Fibroblast of the aortic adventitia (primary cell): ENCODE measurements at places on chromosomes 13 and 19. TPM values are rescaled to one million over a fixed set of nuclear protein-coding genes. Genes with fewer than 3 reads are reported as not detected.

DNA sequence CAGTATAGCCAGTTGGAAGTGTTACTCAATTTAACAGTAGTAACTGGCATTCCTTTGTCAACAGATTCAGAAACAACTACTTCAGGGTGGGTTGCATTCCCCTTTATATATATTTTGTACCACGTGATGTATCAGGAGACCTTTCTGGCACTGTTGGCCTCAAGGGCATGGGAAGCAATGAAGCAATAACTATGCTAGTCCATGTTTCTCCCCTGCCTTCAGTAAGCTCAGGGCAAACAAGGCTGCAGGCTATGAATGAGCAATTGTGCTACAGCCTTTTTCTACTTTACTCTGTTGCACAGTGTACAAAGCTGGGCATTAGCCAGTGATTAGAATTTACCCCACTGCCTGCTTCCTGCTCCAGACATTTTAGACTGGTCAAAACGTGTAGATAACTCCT, 348.8 kb downstream of the GPC5 start:
- no peak for DNase-seq

GRCh38 chr13:35140321-35140720, 198.3 kb downstream of the NBEA start:
- DNase-seq, result no peak

- DNase-seq, result peak; percentile 11
These were observed 33.5 kb downstream of the CNMD start for GRCh38 chr13:52706081-52706480.

SOHLH2 gene
- 1.6 and 1.7 TPM in 2 replicates for total RNA-seq

- peak; percentile 62 for DNase-seq
These were observed 122.2 kb downstream of the KDM4B start for GRCh38 chr19:5091018-5091683.

PTGER1 gene
- 1.9 and 3.4 TPM in 2 replicates for total RNA-seq

ITGBL1 gene
- total RNA-seq, result 167 and 301 TPM in 2 replicates

DNA sequence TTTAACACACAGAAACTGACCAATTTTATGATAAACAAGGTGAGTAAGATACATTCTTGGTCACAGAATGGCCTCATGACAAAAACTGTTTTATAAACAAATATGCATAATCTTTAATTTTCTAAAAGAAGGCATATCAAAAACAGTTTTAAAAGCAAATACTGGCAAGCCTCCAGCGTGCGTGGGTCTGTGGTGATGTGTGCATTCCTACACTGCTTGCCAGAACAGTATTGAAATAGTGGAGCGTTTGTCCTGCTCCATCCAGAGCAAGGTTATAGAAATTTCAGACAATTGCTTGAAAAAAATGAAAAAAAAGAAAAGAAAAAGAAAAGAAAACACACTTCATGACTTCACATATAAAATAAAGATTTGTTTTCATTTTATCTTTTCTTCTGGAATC, 140.9 kb downstream of the MZT1 start:
- DNase-seq, result no peak

HCN2 gene
- total RNA-seq, result 0.08 and 0.63 TPM in 2 replicates

CRB3 gene
- total RNA-seq, result not detected in 2 replicates

DNA sequence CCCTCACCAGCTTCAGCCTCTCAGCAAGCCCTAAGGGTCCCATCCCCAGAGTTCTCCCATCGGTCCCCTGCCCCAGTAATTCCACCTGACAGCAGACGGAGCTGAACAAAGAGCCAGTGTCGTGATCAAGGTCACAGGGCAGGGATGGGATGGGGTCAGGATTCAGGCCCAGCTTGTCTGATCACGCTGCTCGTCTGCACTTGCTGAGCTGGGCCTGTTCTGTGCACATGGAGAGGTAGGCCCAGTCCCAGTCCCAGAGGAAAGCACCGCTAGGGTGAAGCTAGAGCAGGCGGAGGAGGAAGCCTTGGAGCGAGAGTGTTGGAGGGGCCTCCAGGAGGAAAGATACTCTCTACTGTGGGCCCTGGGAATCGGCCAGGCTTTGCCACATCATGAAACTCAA, 7.1 kb upstream of the RBM42 start:
- no peak for DNase-seq

DHDH gene
- not detected in 2 replicates for total RNA-seq

GRCh38 chr13:76783798-76784197, 102.4 kb downstream of the KCTD12 start:
- DNase-seq, result no peak

DNA sequence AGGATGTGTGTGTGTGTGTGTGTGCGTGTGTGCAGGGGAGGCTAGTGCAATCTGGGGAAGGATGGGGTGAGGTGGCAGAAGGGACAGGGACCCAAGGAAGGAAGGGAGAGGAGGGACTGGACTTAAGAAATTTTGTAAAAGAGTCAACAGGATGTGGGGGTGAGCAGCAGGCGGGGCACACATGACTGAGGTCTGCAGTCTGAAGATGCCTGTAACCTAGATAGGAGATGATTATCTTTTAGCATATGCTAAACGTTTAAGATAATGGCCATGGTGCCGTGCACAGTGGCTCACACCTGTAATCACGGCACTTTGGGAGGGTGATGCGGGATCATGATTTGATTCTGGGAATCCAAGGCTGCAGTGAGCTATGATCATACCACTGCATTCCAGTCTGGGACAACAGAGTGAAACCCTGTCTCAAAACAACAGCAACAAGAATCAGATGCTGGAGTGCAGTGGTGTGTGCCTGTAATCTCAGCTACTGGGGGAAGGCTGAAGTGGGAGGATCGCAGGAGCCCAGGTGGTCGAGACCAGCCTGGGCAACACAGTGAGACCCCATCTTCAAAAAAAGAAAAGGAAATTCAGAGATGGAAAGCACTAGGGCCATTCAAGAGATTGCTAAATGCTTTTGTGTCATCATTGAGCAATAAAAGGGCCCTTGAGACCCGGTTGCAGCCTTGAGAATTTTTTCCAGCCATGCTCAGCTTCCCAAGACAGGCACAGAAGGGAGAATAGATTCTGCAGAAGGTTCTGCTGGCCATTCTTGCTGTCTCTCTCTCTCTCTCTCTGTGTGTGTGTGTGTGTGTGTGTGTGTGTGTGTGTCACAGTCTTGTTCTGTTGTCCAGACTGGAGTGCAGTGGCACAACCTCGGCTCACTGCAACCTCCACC, 3.8 kb upstream of the ZNF414 start:
- peak; percentile 61 for DNase-seq

- no peak for DNase-seq
These were observed 142.1 kb upstream of the VSTM2B start for GRCh38 chr19:29383696-29384095.

GRCh38 chr13:90305796-90306195, 1041.7 kb upstream of the MIR17HG start:
- DNase-seq, result no peak

DNA sequence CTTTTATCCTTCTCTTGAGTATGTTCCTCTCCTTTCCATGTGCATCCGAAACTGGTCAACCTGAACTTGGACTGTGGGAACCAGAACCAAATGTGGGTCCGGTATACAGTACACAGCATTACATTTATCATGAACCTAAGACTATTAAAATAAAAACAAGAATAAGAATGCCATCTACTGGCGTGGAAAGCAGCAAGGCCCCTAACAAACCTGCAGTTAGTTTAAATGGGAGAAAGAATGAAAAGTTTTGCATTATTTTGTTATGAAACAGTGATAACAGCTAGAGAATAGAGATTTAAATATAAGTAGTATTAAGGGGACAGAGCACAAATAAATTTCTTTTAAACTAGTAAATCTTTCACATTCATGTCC, 159.5 kb downstream of the RBM26 start:
- no peak for DNase-seq
